NCI-H446 treated with DMSO at 0.1 percent for 48 hours (cell line): ENCODE measurements at places on chromosomes 2 and 18.

DNA sequence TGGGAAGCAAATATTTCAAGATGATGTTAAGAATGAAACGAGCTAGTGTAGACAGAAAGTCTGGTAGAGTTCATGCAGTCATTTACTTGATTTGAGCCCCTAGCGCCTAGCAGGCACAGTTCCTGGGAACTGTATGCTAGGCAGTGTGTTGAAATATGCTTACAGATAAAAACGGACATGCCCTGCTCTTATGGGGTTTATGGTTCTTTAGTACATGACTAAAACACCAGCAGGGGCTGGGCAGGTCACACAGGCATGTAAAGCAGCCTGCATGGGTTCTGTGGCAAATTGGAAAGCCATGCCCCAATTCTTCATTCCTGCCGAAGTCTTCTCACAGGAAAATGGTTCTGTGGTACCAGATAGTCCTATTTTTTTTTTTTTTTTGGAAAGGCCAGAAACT, 27.3 kb upstream of the MGAT5 start:
- no peak for DNase-seq

DNA sequence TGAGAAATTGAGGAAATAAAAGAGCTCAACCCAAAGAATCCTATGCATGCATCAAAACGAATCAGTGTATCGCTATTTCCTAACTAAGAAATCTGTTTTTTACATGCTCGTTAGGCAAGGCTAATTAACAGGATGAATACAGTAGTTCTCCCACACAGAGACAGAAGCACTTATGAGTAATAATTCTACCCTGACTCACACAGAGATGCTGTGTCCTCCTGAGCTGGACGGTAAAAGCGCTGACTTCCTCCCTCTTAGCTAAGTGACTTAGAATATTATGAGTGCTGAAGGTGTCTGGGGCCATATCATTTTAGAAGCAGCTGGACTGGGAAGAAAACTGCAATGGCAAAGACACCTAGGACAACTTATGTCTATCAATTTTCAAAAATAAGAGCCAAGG, 18.5 kb downstream of the PLEKHM3 start:
- DNase-seq, result no peak

- no peak for DNase-seq
Observed at GRCh38 chr18:13621446-13621849, 104.9 kb downstream of the FAM210A start.

- DNase-seq, result peak; percentile 34
Observed at GRCh38 chr2:208466151-208466919, 59.7 kb downstream of the PTH2R start.

GRCh38 chr2:147614979-147615470, 229.8 kb upstream of the ACVR2A start:
- no peak for DNase-seq

GRCh38 chr2:231364961-231365810, 30.3 kb upstream of the B3GNT7 start:
- DNase-seq, result no peak

DNA sequence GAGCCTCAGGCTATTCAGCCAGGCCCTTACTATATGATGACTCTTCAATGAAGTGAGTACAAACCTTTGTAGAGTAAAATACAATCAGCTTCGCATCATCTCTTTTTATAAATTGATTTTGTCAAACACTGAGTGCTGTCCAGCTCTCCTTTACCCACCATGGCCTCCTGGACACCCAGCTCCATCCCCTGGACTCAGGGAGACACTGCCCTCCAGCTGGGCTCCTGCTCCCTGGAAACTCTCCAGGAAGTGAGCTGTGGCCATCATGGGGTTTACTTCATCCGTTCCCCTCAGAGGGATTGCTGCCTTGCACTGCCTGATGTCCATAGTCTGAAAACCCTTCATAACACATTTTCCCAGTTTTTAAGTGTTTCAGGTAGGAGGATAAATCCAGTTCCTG, 82.5 kb upstream of the XIRP2 start:
- no peak for DNase-seq

- no peak for DNase-seq
Observed at GRCh38 chr2:38978296-38978903, 88.7 kb downstream of the ARHGEF33 start.

DNA sequence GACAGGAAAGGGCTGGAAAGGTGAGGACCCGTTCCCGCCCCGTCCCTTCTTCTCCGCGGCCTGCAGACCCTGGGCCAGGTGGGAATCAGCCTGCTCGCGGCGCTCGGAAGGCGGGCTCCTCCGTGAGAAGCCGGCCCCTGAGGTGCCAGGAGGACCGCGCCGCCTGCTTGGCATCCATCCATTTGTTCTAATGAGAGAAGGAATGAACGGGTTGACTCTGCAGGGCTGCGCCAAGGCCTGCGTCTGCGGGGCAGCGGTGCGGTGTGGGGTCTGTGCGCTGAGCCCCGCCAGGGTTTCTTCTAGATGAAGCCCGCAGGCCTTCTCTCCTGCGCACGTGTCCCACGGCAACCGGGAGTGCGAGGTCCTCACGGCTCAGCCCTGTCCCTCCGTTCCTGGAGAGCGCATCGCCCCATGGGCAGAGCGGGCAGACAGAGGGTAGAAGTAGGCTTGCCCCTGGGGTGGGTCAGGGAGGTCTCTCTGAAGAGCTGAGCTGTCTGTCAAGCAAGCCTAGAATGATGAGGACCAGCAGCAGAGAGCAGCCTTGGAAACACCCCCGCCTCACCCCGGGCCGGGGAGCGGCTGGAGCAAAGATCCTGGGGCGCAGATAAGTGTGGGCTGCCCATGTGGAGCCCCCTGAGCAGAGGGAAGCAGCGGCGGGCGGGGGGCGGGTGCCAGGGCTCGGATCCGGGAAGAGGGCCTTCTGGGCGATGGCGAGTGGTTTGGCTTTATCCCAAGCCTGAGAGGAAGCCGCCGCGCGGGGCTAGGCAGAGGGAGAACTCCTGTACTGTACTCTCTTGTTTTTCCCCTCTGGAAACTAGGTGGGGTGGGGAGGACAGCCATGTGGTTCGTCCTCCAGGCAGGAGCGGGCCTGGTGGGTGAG, 27.9 kb upstream of the HS6ST1 start:
- no peak for DNase-seq

GRCh38 chr2:191791953-191792560, 54.8 kb downstream of the CAVIN2 start:
- no peak for DNase-seq

GRCh38 chr2:98458207-98458606, 13.5 kb downstream of the INPP4A start:
- DNase-seq, result no peak

DNA sequence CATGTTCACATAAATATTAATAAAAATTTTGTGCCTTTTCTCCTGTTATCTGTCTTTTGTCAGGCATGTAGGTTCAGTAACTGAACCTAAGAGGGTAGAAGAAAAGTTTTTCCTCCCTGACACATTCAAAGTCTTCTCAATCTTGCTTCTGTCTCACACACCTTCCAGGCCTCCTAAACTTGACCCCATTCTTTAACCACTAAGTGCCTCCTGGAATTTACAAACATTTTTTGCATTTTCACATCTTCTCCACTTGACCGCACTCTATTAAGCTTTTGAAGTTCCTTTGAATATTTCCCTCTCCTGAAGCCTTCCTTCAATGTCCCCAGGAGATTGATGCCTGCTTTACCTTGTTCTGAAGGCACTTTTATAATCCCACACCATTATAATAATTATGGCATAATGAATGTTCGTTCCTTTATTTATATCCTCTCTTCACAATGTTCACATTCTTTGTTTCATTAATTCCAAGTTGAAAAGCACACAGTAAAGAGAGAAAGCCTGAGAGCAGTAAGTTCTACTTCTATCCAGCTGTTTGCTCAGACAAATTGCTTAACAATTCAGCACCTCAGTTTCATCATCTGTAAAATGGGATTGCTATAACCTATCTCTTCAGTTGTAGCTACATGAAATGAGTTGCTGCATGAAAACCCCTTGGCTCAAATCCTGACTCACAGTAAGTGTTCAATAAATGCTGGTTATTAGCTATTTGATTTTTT, 184.8 kb upstream of the KLHL29 start:
- no peak for DNase-seq

GRCh38 chr2:129734343-129735034, 245.0 kb upstream of the RAB6C start:
- DNase-seq, result no peak

GRCh38 chr2:234172532-234172931, 122.0 kb downstream of the SPP2 start:
- DNase-seq, result no peak

GRCh38 chr2:74702001-74702715, 48.1 kb downstream of the SEMA4F start:
- DNase-seq, result no peak

GRCh38 chr18:22710673-22711191, 222.4 kb upstream of the RBBP8 start:
- DNase-seq, result no peak

DNA sequence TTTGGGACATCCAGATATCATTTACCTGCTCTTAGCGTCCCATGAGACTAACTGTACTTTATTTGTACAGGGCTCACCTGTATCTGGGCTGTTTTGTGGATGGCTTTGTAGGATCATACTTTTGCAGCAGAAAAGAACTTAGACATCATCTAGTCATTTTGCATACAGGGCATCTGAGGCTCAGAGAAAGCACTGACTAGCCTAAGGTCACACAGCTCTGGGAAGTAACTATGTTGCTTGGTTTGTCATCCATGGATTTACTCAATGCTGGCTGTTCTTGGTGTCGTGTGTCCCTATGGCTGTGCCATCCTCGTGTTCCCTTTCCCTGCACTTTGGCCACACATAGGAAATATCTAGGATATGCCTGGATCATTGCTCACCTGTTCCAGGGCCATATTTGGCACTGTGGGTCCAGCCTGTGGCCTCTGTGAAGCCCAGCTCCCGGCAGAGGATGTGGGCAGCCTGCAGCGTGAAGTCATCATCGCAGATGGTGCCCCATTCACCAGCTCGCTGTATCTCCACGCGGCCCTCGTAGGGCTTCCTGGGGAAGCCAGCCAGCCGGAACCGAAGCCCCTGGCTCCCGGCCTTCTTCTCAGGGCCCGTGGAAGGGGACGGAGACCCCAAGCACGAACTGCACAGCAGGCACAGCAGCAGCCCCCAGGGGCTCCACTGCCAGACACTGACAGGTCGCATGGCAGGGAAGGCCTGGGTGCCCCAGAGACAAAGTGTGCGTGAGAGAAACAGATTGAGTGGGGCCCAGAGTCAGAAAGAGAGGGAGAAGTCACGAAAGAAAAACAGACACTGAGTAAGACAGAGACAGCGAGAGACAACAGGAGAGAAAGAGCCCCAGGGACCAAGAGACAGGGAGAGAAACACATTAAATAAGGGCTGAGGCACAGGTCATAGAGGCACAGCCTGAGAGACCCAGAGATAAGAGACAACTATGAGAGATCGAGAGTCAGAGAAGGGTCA, 1.5 kb downstream of the LOXL3 start:
- DNase-seq, result no peak

DNA sequence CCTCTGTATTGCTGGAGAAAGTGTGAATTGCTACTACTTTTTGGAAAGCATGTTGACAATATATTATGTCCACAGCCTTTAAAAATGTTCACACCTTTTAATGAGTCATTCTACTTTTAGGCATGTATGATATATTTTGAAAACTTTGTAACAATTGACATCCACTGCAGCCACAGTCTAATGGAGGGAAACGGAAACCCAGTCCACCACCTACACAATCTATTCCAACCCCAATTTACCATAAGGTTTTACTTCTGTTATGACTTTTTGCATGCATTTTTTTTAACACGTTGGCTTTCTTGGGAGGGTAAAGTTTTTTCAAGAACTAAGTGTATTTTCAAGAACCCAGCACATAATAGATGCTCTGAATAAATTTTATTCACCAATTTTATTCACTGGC, 38.5 kb upstream of the ATP8B1 start:
- DNase-seq, result no peak

- no peak for DNase-seq
Observed at GRCh38 chr2:43084699-43085091, 141.7 kb downstream of the ZFP36L2 start.

DNA sequence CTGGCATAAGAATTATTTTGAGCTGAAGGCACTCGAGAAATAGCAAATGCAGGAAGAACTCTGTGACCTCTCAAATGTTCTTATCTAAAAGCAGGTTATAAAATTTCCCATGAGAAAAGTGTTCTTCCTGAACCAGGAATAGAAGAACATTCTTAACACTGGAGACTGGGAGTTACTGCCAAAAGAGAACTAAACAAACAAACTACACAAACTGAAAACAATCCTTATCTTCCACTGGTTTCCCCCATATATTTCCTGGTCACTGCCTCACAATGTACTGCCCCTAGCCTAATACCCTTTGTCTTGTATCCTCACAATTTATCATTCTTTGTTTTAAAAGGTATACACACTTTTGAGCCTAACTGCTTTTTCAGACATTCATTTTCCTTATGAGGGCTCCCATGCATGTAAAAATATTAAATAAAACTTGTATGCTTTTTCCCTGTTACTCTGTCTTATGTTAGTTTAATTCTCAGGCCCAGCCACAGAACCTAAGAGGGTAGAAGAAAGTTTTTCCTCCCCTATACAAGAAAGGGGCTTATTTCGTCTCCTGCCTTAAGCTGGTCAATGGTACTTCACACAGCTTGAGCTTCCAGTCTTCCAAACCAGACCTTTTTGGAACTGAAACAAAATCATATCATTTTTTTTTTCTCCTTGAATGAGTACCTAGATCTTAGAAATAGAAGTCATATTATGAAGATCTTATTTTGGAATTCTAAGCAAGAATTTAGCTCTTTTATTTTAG, 110.6 kb downstream of the MSTN start:
- no peak for DNase-seq

DNA sequence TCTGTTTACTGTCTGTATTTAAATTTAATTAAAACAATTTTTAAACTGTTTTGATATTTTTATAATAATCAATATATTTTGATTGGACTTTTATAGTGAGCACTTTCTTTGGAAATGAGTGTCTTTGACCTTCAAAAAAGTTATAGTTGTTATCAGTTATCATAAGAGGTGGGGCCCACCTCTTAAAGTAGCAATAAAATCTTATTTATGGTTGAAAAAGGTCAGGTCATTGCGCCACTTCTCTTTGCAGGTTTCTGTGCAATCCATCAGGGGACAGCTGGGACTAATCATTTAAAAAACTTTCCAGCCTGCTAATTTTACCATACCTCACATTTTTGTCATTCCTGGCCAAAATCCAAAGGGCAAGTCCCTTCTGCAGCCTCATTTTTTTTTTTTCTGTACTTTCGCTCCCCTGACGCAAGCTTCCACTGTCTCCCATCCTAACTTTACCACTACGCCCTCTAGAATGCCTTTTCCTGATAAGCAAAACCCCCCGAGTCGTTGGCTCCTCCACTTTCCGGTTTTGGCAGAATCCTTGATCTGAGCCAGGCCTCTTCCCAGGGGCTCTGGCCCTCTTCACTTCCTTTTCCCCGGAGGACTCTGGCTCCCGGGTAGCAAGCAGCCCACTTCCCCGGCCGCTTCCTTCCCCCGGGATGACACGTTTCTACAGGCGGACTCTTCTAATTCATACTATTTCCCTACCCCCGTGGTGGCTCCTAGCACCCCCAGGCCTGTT, 1.1 kb upstream of the SEH1L start:
- peak; percentile 26 for DNase-seq

DNA sequence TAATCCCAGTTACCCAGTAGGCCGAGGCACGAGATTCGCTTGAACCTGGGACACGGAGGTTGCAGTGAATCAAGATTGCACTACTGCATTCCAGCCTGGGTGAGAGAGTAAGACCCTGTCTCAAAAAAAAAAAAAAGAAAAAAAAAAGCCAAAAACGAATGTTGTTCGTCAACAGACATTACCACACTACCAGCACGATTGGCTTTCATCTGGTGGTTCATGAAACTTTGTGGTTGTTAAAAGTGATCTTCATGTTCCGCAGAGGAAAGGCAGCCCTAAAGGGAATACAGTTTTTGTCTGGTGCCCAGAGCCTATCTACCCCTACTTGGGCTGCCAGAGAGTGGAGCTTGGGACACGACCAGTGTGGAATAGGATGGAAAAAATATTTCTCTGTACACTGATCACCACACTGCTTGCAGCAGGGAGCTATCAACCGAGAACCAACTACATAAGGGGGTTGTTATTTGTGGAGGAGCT, 13.6 kb upstream of the CXCR4 start:
- no peak for DNase-seq
